ENCODE measurements at places on chromosomes 4 and X.
A peak's percentile ranks its signal among the peaks of the same experiment; 100 is the strongest.

DNA sequence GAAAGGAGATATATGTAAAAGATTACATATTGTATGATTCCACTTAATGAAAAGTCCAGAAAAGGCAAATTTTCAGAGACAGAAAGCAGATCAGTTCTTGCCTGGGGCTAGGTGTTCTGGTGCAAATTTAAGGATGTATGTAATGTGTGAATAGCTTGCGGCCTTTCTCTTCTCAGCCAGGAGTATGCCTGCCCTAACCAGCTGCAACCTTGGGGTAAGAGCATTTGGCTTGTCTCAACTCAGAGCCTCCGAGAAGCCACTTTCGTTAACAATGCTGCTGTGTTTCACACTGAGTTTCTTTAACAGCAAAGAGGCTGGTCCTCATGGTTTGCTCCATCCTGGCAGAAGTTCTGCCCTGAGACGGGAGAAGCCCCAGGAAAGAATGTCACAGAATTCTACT is 102.7 kb downstream of the SPCS3 start:
- no peak for DNase-seq

DNA sequence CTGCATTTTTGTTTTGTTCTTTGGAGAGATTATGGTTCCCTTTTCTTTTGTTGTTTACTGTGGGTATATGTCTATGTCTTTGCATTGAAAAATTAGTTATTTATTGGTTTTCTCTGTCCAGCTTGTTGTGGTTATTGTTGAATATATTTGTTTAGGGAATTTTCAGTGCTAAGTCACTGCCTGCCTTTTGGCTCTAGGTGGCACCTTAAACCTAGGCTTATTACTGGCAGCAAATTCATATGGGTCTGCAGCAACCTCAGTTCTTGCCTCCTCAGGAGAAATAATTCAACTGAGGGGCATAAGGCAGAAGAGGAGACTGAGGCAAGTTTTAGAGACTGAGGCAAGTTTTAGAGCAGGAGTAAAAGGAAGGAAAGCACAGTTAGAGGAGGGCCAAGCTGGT is 1157.3 kb upstream of the AGA start:
- DNase-seq, result no peak

DNA sequence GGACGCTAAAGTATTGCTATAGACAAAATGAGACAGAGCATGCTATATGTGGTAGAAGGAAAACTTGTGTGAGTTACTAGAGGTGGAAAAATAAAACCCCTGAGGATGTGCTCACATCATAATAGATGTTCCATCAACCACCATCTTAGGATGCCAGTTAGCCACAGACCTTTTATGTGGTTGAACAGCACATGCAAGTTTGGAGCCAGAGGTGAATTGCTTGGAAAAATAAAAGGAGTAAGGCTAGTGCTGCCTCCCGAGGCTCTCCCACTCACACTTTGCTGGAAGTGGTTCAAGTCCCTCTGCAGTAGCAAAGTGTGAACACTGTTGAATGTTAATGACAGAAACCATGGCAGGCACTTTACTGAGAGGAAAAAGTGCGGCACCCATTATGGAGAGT is 39.4 kb upstream of the PPARGC1A start:
- no peak for DNase-seq

DNA sequence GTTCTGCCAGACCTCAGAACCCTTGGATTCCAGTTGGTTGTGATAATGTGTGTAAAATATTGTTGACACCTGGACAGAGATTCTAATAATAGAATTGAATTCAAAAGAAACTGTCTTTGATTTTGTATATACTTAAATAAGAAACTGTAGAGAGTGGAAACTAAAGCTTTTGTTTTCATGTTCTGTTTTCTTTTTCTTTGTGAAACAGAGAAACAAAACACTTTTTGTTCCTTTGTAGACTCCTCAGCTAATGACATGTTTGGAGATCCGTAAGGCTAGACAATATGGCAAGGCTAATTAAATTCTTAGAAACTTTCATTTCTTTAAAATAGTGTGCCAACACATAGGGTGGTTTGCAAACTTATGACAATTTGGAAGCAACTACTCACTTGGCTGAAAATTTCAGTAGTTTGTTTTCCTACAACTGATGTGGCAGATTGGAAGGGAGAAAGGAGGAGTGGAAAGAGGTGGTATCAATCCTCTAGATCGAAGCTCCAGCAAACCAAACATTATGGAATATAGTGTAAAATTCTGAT is 90.9 kb upstream of the FAT1 start:
- DNase-seq, result no peak

- no peak for DNase-seq
Observed at GRCh38 chr4:88411491-88412096, 32.9 kb downstream of the HERC6 start.

- DNase-seq, result no peak
Observed at GRCh38 chr4:67446811-67447210, 98.5 kb downstream of the CENPC start.

GRCh38 chr4:8731364-8731763 is 138.8 kb downstream of the CPZ start:
- DNase-seq, result no peak

DNA sequence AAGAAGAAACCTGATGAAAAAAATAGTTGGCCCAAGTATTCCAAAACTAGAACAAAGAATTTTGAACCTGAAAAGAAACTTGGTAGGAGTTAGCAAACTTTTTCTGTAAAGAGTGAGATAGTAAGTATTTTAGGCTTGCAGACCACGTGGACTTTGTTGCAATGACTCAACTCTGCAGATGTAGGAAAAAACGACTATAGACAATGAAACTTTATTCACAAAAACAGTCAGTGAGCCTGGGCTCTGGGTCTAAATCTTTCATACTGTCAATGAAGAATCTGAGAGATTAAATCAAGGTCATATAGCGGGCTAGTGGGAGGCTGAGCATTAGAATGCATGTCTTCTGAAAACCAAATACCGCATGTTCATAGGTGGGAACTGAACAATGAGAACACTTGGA is 23.0 kb downstream of the SH3D19 start:
- DNase-seq, result no peak

DNA sequence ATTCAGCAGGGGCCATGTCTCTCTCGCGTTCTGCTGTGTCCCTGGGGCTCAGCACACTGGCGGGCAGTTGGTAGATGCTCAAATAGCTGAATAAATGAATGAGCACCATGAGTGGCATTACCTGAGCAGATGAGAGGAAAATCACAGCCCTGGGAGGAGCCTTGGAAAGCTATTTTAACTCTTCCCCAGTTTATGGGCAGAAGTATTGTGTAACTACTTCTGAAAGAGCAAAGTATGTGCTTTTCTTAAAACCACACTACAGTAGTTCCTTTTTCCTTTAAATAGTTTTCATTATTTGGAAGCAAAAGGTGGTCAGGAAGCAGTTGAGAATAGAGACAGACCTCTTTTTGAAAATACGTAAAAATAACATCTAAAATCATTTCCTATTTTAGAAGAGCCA is 3.0 kb upstream of the PLAC1 start:
- no peak for DNase-seq

GRCh38 chr4:40991908-40992307 is 222.4 kb downstream of the APBB2 start:
- peak; percentile 83 for DNase-seq

DNA sequence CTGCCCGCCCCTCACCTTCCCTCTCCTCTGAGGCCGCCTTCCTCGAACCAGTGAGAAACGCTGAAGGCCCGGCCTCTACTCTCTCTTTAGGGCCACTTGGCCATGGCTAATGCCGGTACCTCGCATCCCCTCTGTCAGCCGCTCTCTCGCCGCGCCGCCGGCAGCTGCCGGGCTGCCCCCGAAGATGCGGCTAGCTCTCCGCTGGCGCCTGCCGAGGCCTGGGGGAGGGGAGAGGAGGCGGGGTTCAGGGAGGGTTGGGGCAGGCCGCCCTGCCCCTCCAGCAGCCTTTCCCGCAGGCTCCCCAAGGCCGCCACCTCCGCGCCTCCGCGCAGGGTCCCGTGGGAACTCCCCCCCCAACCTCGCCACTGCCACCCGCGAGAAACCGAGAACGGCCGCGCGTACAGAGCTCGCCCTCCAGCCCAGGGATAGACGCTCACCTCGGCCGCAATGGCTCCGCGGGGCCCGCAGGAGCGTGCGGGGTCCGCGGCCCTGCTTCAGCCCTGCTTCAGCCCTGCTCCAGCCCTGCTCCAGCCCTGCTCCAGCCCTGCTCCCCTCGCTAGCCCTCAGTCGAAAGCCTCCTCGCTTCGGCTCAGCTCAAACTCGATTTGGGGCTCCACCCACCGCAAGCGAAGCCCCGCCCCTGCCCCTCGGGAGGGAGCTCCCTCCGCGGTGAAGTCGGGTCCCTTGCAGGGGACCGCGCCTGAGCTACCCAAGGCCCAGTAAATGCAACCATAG is at the start of gene HUWE1:
Gene HUWE1, minus strand, starts transcription at position 569 of the 735 bp plus-strand sequence. CDS start 32,612 bp downstream, outside the sequence.
- DNase-seq, result peak; percentile 41

DNA sequence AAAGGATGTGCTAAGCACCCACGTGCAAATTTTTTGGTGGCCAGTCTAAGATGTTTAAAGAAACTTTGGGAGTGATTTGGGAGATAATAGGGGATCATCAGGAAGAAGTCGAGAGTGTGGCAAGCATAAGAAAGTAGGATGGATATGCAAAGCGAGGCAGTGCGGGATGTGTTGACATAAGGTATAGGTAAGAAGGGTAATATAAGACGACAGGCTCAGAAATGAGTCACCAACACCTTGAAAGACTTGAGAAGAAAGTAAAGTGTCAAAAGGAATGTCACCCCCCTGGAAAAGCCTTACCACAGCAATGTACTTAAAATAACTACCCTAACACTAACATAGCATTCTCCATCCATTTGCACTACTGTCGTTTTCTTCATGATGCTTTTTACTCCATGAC is 69.8 kb upstream of the BMP2K start:
- DNase-seq, result no peak

GRCh38 chr4:129189630-129190029 is 93.7 kb downstream of the C4orf33 start:
- no peak for DNase-seq

- DNase-seq, result no peak
Observed at GRCh38 chr4:160129439-160129838, 1026.6 kb downstream of the RAPGEF2 start.

DNA sequence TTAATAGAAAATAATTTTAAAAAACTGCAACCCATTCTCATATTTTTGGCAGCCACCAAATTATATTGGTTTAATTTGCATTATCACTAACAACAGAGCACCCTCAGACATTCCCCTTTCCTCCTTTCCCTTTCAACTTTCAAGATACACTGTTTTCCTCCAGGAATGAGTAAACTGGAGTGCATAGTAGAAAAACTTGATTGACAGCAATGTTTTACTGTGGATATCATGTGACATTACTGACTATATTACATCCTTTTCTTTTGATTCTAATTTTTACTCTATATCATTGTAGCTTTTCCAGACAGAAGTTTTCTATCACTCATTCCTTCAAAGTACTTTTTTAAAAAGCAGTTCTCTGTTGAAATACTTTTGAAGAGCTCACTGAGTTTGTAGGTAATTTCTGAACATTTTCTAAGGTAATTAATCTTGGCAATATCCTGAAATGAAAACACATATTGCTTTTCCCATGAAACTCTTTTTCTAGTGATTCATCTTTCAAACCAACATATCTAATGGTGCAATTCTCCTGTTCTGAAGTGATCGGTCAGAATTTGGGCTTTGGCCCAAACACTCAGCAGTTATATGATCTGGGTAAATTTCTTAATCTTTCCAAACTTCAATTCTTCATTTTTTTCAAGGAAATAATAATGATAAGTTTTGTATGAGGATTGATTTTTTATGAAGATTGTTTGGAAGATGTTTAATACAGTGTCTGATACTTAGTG is 920.4 kb upstream of the EPHA5 start:
- no peak for DNase-seq

DNA sequence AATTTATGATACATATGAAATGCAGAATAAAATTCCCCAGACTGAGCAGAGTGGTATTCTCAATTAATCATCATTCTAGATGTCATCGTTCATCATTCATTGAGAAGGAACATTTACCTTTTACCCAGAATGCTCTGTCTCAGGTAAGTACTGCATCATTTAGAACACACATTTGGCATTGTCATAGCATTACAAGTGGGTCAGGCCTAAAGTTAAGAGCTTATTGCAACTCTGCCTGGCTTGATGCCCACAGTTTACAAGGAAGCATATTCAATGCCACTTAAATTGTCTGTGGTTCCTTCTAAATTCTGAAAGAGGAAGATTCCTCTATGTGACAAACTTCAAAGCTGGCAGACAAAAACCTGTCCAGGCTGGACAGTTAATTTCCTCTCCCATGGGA is 87.3 kb downstream of the CAMK2D start:
- DNase-seq, result no peak

DNA sequence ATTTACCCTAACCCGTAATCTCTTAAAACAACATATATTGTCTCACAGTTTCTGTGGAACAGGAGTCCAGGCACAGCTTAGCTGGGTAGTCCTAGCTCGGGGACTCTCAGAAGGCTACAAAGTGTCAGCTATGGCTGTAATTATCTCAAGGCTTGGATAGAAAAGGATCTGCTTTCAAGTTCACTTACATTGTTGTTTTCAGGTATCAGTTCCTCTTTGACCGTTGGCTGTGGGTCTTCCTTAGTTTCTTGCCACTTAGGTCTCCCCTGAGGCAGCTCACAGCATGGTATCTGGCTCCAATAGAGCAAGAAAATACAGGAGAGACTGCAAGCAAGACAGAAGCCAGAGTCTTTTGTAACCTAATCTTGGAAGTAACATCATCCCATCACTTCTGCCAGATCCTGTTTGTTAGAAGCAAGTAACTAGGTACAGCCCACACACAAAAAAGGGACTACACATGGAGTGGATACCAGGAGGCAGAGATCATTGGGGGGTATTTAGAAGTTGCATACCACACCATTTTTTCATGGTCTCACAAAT is 137.0 kb downstream of the MAGEB5 start:
- DNase-seq, result no peak

GRCh38 chr4:71288875-71289274 is 49.9 kb upstream of the SLC4A4 start:
- no peak for DNase-seq
